ENCODE measurements at places on chromosomes 2 and 18.
A peak's percentile ranks its signal among the peaks of the same experiment; 100 is the strongest.

DNA sequence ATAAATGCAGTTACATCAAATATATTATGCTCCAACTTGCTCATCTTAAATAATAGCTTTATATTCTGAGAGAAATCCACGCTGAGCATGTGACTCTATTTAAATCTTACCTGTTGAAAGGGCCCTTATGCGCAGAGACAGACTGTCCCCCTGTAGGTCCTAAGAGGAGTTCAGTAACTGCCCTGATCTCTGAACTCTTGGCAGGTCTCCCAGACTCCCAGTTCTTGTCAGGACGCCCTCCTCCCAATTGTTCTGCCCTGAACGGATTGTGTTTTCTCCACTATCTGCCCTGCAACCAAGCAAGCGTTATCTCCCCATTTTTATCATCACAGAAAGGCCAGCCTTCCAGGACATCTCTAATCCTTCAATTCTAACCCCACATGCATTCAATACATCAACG lies 954.6 kb downstream of the TSN start:
- peak; percentile 76 for DNase-seq

DNA sequence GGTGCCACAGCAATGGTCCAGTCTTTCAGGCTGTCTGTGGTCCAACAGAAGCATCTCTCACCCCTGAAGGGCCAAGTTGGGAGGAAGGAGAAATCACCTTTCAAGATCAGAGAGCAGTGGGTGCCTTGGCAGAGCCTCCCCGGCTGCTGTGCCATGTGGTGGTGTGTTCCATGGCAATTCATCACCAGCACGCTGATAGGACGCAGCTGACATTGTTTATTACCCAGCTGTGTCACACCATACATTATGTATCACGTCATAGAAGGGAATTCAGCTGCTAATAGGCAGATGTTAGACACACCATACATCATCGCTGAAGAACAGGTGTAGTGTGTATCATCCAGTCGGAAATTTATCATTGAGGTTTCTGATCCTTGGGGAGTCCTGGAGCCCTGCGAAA lies 29.6 kb upstream of the RPL31 start:
- no peak for DNase-seq

- no peak for DNase-seq
Measured at GRCh38 chr2:65026704-65027464, 29.3 kb upstream of the CEP68 start.

GRCh38 chr18:25832001-25832604 lies 258.3 kb downstream of the SS18 start:
- DNase-seq: no peak

- no peak for DNase-seq
Measured at GRCh38 chr2:52857722-52858121, 909.9 kb upstream of the CHAC2 start.

DNA sequence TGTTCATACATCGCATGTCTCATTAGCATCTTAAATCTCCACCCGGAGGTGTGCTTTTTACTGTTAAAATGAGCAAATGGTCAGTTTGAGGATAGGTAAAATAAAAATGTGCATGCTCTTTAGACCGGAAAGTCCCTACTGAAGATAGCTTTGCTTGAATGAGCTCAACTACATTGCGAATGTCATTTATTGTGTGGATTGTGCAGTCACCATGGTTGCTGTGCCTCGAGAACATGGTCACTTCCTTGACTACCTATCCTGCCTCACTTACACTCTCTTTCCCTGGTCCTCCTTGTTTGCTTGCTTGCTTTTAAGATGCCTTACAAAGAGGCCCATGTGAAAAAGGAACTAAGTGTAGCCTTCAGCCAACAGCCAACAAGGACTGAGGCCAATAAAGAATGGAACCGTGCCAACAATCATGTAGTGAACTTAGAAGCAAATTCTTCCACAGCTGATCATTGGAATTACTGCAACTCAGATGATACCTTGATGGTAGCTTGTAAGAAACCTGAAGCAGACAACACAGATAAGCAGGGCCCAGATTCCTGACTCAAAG lies 72.2 kb upstream of the BARD1 start:
- DNase-seq: no peak

DNA sequence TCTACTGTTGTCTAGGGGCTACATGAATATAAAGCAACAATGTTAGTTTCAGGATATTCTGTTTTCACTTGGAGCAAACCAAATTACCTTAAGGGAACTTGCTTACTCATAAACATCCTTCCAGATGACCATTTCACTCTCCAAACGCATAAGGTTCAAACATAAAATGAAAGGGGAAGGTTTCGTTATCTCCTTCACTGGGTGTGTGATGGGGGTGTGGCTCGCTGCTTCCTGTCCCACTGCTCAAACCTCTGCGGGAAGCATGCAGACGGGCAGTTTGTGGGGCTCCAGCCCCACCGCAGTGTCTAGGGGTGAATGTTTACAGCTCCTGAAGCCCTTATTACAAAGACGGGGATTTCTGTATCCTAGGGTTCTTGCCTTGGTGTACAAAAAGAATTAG lies 1310.9 kb upstream of the TMEFF2 start:
- no peak for DNase-seq

DNA sequence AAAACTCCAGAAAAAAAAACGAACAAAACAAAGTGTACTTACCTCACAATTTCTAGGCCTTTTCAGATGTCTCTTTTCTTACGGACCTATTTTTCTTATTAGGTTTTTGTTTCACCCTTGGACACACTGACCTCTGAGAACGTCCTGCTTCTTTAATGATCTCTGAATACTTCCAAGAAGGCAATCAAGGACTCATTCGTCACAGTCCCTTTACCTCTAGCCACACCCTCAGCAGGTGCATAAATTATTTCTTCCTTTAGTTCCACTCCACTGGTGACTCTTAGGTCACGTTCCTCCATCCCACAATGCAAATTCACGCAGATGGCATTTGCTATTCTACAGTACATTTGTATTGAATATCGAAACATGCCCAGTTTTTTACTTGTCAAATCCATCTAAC lies 21.9 kb downstream of the PELI1 start:
- no peak for DNase-seq

GRCh38 chr2:199186301-199186751 lies 271.4 kb downstream of the SATB2 start:
- DNase-seq: no peak

GRCh38 chr2:166344286-166345113 lies 31.2 kb downstream of the SCN9A start:
- DNase-seq: no peak

- no peak for DNase-seq
Measured at GRCh38 chr2:53096351-53096750, 671.3 kb upstream of the CHAC2 start.

DNA sequence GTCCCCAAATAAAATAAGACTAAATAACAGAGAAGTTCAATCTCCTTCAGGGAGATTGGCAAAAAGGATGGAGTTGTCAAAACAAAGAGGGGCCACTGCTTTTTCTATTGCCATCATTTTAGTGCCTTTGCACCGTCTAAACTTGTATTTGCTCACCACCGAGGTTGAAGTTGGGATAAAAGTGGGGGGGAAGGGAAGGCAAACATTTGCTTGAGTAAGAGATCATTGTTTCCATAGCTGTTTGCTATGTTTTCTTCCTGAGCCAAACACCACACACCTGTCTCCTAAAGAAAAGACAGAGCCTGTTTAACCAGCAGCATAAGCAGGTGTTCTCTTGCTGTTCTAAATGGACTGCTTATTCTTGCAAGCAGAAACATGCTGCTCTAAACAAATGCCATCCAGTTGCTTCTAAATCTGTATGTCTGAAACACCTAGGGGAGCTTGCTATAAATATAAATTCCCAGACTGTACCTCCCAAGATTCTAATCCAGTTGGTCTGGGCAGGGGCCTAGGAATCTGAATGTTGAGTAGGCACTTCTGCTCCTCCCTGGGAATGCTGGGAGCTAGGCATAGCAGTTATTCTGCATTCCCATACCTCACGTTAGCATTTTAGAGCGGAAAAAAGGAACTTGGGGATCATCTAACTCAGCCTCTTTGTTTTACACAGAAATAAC lies 179.4 kb upstream of the ARL4C start:
- no peak for DNase-seq

- DNase-seq: no peak
Measured at GRCh38 chr2:131801210-131801744, 273.6 kb downstream of the CCDC74A start.

DNA sequence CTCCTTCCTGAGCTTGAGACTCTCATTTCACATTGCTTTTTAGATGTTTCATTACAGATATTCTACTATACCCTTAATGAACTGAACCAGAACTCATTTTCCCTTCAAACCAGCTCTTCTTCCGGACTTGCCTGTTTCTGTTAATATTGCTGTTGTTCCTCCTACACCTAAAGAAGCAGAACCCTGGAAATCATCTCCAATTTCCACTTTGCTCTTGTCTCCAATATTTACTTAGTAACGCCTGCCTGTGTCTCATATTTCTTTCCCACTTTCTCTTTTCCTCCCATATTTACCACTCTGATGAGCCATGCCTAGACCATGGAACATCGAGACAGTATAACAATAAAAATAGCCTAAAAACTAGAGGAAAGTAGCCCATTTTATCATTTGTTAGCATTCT lies 17.9 kb upstream of the GMCL1 start:
- DNase-seq: no peak

DNA sequence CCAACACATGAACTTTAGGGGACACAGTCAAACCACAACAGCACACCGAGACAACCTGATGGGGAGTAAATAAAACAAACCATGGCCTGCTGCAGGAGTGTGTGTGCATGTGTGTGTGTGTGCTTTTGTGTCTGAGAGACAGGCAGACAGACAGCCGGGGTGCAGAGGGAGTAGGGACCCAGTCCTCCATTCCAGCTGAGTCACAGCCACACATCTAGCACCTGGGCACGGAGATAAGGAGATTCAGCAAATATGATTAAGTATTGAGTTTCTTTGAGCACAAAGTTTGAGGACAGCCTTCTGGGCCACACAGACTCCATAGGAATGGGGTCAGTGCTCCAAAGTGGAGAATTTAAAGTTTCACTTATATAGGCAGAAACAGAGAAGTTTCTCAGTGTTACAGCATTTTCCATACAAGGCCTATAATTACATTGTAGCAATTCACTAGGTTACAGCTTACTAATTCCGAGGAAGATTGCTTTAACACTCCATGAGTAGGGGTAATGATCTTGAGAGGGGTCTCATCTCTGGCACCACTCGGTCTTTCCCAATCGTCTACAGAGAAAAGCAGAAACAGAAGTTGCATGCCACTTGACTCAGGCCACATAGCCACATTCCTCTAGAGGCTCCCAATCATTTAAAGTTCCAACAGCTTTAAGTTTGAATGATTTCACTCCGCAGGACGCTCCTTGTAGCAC lies 30.8 kb upstream of the PRLH start:
- no peak for DNase-seq

GRCh38 chr18:37639846-37640245 lies 74.2 kb upstream of the CELF4 start:
- DNase-seq: no peak

GRCh38 chr2:13002536-13003331 lies 286.0 kb downstream of the TRIB2 start:
- no peak for DNase-seq

GRCh38 chr2:106356291-106356690 lies 111.9 kb downstream of the RGPD3 start:
- DNase-seq: no peak

DNA sequence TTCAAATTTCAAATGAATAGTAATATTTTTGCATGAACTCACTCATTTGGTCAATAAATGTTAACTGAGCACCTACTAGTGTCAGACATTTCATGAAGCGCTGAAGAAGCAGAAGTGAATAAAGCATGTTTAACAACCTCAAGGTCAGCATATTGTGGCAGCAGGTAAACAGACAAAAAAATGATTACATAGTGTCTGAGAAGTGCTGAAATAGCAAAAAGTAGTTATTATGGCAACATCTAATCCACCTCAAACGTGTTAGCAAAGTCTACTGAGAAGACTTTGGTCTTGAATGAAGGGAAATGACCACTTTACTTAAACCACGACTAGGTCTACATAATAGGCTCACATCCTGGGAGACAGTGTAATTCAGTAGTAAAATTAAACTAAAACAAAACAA lies 452.2 kb upstream of the LRATD1 start:
- no peak for DNase-seq

- DNase-seq: peak; percentile 38
Measured at GRCh38 chr18:79740521-79741361, 57.0 kb upstream of the KCNG2 start.

- peak; percentile 81 for DNase-seq
Measured at GRCh38 chr2:41966431-41966893, 81.4 kb upstream of the PKDCC start.

DNA sequence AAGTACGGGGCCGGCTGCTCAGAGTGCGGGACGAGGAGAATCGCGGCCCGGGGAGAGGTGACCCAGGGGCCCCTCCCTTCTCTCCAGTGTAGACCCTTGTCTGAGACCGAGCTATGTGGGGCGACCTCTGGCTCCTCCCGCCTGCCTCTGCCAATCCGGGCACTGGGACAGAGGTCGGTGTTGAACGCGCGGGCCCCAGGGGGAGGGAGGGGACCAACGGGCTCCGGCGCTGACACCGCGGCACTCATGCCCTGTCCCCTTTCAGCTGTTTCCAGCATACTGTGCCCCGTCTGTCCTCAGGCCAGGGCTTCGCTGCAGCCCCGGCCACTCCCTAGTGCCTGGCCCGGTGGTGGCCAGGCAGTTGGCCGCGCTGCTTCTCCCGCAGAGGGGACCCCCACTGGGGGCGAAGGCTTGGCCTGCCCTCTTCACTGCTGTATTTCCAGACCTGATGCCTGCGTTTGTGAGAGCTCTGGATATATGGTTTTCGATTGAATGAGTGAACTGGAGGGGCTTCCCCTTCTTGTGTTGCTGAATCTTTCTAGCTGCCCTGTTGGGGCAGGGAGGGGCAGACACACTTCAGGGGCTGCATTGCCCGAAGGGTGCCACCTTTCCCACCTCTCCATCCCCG lies 809 bp downstream of the DBI start:
- DNase-seq: peak; percentile 92

DNA sequence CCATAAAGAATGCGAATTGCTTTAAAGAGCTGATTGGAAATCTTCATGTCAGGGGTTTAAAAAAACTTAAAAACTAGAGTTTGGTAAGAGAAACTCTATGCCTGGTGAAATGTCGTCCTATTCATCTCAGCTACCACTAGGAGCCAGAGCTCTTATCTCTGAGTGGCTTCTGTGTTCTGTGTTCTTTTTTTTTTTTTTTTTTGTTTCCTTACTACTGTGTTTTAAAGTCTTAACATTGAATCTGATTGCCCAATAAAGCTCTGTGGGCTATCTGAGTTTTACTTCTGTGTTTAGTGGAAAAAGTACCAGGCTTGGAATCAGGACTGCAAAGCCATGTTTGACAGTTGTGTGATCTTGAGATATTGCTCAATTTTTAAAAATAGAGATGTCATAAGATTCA lies 494.8 kb downstream of the RIT2 start:
- DNase-seq: no peak

- DNase-seq: no peak
Measured at GRCh38 chr18:75132098-75132870, 76.7 kb downstream of the PTGR3 start.

DNA sequence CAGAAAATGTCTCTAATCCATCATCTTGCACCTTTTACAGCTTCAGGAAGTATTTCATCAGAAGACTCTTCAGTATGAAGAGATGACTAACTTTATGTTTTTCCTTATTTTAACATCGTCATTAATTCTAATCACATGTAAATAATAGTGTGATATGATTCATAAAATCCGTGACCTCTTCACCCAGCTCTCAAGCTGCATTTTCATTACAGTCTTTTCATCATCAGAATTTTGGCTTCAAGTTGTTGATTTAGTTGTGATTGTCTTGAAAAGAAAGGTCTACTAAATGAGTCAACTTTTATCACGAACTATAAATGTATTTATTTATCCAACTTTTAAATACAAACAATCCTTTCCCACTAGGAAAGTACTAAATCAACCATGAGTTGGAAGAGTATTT lies 410.3 kb downstream of the LRP1B start:
- DNase-seq: no peak

GRCh38 chr2:125095826-125096225 lies 1070.7 kb downstream of the CNTNAP5 start:
- DNase-seq: no peak
